ENCODE measurements at places on chromosomes 5 and 9.

DNA sequence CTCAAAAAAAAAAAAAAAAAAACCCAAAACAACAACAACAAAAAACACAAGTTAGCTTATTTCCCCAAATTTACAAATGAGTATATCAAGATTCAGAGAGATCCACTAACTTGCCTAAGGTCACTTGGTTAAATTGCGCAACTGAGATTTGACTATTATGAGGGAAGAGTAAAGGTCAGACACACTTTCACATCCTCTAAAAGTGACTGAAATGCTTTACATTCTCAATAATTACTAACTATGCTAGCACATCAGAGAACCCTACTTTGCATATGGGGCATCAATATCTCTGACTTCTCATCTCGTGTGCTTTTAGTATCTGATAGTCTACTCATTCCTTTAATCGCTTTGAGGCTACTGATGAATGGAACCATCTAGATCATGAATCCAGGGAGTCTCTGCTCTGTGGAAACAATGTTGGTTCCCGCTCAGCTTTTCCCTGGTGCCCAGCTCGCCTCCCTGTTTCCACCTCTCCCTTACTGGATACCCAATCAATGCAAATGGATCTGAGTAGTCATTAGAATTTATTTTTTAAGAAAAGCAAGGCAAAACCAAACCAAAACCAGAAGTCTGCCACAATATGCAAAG lies 182.1 kb upstream of the TRIM32 start:
- DNase-seq, result no peak

DNA sequence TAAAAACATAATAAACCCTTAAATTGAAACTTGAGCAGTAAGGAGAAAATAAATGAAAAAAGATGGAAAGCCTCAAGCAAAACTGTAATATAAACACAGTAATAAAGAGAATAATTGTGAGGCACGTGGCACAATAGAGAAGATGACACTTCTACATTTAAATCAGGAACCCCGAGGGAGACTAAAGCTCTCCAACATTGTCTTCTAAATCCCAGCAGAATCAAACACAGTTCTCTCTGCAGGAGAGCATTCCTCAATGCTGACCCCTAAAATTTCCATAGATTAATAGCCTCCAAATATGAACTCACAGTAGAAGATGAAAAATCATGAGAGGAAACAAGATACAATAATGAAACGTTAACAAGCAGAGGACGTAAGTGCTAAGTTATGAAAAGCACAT lies 721.2 kb upstream of the COX7C start:
- no peak for DNase-seq

GRCh38 chr5:134083517-134083916 lies 31.0 kb upstream of the TCF7 start:
- DNase-seq, result no peak

GRCh38 chr5:143870362-143870761 lies 58.4 kb downstream of the HMHB1 start:
- DNase-seq, result no peak

- DNase-seq, result no peak
Observed at GRCh38 chr5:175715627-175716522, 58.0 kb downstream of the HRH2 start.

DNA sequence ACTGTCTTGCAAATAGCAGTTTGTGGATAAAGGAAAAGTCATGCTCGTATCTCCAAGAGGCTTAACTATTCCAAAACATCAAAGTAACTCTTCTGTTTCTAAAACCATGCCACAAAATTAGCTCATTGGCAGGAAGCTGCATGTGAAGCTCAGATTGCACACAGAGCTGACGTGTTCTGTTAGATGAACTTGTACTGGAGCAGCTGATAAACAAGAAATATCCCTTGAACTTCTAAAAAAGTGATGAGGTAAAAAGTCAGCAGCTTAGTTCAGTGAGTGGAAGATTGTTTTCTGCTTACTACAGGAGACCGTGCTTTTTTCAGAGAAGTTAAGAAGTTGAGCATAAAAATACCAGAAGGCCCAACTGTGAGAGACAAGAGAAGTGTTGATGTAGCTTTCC lies 113.2 kb downstream of the SLC12A2 start:
- DNase-seq, result no peak

DNA sequence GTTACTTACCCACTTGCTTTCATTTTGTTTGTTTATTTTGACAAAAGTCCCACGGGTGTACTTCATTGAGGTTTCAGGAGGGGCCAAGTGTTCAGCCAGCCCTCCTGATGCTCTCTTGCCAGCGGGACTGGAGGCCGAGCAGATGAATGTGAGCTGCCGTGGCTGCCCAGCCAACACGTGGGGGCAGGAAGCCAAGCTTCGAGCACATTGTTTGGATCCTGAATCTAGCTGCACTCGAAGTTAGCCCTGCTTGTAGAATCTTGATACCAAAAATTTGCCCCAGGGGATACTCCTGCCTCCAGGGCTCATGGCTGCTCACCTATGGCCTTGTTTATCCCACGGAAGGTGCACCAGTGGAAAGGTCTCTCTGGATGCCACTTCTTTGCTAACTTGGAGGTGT lies 49.3 kb downstream of the RASGEF1C start:
- DNase-seq, result no peak

- no peak for DNase-seq
Observed at GRCh38 chr9:93343663-93344062, 107.8 kb upstream of the FAM120A start.

DNA sequence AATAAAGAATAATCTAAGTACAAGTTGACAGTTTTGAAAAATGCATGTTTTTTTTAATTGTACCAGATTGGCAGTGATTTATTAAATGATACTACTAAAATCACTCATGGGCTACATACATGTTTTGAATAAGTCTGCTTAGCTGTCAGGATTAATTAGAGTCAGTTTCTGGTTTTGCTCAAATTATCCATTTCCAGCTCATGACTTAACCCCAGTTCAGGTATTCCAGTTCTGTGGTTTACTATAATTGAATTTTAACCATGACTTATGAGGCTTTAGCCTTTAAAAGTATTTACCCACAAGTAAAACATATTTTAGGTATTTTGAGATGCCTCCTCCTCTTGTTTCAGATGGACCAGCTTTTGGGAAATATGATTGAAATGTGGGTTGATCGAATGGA lies 17.8 kb upstream of the LRRC70 start:
- DNase-seq, result no peak

DNA sequence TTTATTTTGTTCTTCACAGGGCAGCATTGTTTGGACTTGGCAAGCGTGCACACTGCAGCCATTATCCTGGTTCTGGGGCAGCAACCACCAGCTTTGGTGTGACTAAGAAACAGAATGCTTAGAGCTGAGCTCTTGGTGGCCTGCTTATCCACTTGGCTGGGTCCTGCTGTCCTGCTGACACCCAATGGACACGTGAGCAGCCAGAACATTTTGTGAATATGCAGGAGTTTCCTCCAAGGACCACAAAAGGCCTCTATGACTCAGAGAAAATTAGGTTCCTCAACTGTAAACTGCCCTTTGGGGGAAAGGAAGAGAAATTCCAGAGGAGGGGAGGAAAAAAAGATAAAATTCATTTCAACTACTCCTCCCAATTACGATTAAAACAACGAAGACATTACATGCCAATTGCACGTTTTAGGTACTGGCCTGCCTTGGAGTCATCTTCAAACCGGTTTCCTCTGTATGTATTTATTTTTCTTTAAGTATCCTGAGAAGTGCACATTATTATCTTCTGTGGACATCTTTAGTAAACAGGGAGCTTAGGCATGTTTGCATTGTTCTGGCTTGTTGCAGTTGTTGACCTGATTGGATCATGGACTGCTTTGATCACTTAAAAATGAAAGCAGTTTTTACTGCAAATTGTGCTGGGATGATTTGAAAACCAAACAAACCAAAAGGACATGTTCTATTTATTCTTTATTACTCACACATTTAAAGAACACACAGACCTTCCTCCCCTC lies 82.3 kb upstream of the TLE4 start:
- DNase-seq, result no peak

DNA sequence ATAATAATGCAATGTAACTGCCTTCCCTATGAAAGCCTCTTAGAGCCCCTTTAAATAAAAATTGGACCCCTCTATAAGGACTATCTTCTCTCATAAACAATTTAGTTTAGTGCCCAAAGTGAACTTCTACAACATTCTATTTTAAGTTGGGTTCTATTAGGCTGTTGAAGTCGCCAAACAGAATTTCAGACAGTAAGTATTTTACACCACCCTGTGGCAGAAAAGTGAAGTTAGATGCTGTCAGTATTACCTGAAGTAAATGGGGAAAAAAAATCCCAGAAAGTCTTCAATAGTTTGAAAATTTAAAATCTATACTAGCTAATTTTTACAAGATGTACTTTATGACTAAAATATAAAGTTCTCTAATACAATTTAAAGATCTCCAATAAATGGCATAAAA lies 29.5 kb downstream of the CAAP1 start:
- no peak for DNase-seq

DNA sequence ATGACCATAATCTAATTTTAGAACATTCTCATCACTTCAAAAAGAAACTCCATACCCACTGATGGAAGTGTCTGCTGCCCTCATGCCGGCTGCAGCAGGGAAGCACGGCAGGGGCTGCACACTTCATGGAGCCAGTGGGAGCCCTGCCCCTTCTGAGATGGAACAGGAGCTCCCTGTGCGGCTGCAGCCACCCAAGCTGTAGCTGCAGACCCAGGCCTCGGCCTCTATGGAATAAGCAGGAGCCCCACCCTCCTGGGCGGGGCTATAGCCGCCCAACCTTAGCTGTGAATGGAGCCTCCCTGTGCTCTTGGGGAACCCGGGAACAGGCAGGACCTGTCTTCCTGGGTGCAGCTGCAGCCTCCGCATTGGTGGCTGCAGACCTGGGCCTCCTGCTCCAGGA lies 128.5 kb downstream of the NUDT12 start:
- no peak for DNase-seq

DNA sequence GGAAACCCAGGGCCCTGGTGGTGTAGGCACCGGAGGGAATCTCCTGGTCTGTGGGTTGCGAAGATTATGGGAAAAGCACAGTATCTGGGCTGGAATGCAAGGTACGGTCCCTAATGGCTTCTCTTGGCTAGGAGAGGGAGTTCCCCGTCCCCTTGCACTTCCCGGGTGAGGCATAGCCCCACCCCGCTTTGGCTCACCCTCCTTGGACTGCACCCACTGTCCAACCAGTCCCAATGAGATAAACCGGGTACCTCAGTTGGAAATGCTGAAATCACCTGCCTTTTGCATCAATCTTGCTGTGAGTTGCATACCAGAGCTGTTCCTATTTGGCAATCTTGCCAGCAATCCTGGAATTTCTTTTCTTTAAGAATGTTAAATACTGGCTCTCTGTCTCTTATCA lies 1429.1 kb downstream of the MAT2B start:
- DNase-seq, result no peak

DNA sequence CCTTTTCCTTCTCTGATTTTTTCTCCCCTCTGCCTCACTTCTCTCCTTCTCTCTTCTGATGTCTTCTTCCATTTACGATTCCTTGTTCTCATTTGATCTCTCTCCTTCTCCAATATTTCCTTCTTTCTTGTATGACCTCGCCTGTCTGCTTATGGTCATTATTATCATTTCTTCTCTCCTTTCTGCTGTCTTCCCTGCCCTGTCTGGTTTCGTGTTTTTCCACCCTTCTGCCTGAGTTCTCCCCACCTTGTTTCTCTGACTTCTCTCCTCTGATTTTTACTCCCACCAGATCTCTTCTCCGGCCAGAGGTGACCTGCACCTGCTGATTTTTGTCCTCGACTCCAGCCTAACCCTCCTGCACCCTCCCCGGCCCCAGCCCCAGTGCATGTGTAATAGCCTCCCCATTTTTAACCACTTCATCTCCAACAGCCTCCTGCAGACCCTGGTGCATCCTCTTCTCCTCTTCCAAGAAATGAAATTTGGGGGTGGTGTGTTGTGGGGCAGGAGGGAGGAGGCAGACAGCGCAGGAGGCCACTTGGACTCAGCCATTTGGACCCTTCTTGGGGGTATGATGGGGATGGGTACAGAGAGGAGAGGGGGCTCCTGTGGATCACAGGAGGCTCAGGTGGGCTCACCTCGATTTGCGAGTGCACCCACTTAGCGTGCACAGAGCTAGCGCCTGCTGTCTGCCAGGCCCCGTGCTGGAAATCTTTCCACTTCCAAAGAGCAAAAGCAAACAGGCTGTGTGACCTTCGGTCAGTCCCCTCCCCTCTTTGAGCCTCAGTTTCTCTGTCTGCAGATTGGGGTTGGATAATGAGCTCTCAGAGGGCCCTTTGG lies 32.5 kb downstream of the GSN start:
- no peak for DNase-seq

DNA sequence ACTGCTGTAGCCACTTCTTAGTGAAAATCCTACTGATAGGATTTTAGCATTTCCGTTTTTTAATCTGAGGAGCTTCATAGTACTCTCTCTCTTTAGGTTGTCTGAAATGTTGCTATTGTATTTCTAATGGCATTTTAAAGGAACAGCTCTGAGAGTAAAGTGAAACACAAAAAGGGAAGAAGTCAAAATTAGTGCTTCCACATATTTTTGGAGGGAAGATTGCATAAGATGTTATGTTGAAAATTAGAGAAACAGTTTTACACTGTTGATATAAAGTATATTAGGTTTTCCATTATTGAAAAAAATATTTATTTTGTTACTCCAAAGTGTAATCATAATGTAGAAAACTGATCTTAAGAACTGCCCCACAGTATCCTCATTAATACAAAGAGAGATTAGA lies 525.1 kb downstream of the TAF11L14 start:
- no peak for DNase-seq

DNA sequence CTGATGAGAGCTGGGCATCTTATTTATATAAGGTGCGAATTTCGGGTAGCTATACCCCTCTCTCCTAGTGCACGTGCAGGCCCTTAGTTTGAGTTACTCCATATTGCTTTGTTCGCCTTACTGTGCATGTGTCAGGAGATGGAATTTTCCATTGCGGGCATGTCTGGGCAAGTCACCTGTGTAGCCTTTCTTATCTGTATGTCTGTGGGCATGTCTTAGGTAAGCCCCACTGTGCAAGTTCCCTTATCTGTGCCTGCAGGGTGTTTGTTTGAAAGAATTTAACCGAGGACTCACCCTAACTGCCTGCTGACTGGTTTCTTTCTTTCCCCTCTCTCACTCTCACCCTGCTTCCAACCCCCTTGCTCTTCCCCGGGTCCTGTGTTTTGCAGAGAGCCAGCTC lies 140.7 kb upstream of the RANBP3L start:
- no peak for DNase-seq

GRCh38 chr5:102850503-102850902 lies 95.4 kb downstream of the PAM start:
- DNase-seq, result no peak

GRCh38 chr5:103166706-103167105 lies 46.6 kb downstream of the PPIP5K2 start:
- DNase-seq, result no peak

DNA sequence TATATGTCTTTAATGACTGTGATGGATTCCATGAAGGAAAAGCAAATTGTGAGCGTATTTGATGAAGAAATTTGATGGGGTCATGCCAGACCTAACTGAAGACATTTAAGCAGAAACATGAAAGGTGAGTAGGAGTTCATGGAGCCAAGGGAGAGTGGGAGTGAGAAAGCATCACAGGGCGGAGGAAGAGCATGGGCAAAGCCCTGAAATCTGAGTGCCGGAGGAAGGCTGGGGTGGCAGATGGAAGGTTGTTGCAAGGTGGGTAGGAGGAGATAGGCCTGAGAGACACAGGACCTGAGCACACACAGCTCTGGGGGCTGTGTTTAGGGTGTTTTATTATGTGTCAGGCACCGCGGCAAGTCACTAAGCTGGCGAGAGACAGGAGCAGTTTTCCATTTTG lies 100.3 kb upstream of the SPOCK1 start:
- no peak for DNase-seq

GRCh38 chr9:18658804-18659705 lies 185.1 kb downstream of the ADAMTSL1 start:
- no peak for DNase-seq

- no peak for DNase-seq
Observed at GRCh38 chr5:89842531-89842930, 567.0 kb downstream of the CETN3 start.

All from stimulated activated CD8-positive, alpha-beta memory T cell treated with anti-CD3 and anti-CD28 coated beads, Interleukin-2, amount 100 ng/mL, for 1 hour (primary cell).